ENCODE measurements at places on chromosomes 11 and 22.

DNA sequence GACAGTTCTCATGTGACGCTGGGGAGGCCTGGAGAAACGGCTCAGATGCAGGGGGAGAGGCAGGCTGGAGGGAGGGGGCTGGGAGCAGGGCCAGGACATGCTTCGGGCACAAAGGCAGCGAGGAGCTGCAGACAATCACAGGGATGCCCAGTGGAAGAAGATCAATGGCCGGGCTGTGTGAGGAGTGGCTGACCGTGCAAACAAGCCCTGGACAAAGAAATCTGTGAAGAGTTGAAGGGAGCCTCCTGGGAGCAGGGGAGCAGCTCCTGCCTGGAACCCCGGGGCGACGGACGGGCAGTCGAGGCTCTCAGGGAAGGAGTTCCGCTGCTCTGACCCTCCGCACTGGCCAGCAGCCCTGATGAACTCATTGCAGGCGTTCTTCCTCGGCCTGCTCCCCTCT, 126.7 kb upstream of the B3GAT1 start:
- DNase-seq: no peak

DNA sequence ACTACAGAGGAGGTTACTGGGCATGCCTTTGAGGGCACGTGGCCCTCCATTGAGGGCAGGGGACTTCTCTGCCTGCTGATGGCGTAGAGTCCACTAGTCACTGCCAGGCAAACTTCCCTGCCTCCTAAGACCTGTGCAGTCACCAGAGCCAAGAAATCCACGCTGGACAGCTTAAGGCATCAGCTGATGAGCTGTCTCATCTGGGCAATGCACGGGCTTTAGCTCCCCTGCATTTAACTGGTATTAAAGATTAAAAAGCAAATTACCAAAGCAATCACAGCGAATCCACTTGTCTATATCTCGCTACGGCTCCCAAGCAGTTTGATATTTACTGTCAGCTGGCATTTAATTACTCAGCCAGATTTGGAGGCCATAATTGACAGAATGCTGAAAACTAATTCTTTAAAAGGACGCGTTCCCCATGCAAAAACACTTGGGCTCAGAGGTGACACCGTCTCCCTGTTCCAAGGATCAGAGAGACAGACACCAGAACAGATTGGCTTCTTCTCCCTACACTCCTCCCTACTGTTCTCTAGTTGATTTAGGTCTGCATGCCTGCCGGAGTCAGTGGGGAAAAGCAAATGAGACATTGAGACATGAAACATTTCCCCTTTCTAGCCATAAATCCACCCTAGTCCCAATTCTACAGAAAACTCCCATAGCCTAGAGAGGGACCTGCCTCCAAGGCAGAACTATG, 68.5 kb downstream of the SPATA19 start:
- DNase-seq: no peak

DNA sequence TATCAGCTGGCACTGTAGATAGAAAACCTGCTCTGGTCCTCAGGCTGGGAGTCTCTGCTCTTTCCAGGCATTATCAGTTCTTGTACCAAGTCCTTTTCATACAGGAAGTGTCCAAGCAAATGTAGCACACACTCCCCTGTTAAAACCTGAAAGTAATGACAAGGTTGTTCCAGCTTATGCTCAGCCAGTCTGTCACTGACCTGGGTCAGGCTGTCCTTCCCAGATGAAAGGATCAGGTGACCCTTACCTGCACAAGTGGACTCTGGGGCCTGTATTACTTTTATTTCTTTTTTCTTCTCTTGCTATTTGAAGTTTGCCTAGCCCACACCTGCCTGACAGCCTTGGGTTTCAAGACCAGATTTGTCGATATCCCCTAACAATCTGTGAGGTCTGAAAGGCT, 156.3 kb upstream of the SESN3 start:
- DNase-seq: no peak

GRCh38 chr11:68021167-68021787, 9.2 kb upstream of the NDUFS8 start:
- no peak for DNase-seq

DNA sequence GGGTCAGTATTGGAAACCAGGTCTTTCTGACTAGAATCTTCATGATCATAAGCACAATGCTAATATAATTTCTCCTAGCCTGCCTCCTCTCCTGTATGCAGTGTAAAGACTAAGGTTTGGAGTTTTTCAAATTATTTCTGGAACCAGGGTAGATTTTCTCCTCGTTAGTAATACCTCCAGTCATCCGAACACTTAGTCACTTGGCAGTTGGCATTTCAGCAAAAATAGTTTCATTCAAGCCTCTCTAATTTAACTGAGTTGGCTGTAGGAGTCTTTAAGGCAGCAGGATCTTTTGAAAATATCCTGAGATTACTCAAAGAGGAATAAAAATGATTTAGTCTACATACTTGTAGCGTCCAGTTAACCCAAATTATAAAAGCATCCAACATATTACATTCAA, 6.3 kb downstream of the TYR start:
- no peak for DNase-seq

DNA sequence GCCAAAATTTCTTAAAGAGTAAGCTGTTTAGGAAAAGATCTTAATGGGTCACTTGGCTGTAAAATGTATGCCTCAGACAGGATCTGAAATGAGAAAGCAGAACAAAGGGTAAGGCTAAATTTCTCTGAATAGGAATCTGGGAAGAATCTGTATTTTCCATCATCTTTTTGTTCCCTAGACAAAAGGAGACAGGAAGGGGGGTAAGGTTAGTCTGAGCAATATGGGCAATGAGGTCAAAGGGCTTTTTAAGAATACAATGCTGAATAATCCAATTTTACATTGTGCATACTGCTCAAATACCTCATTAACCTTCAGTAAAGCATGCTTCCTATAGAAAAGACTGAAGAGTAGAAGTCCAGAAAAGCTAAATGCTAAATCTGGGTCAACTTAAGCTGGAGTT, 34.6 kb downstream of the CLDN25 start:
- no peak for DNase-seq

DNA sequence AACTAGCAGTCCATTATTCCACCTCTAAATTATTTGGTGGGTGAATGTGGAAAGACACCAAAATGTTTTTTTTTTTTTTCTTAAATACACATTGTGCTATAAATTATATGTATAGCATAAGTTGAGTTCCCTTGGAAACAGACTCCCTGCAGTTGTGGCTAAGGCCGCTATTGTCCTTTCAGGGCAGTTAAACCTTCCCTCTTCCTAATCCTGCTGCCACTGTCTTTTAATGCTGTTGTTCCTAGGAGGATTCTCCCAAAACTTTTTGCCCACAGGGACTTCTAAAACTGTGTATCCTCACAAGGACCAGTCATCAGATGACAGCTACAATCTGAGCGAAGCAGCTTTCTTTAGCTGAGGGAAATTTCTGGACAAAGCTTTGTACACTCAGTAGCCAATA, 478.9 kb upstream of the CHORDC1 start:
- DNase-seq: no peak

DNA sequence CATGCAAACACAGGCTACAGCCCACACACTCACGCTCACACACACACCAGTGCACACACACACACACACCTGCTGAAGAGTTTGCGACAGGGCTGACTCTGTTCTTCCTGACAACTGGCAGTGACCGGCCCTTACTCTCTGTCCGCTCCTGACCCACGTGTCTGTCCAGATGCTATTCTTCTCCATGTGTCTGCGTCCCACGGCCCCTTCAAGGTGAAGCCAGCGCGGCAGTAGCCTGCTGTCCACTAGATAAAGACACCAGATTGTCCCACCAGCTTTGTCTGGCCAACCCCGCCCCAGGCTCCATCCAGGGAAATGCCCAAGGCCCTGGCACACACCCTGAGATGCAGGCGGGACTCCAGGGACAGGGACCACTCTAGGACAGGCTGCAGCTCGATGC, 713.9 kb downstream of the BRD1 start:
- DNase-seq: no peak

GRCh38 chr11:100808904-100809491, 121.9 kb downstream of the ARHGAP42 start:
- DNase-seq: no peak

GRCh38 chr11:24593332-24593731, 96.5 kb downstream of the LUZP2 start:
- no peak for DNase-seq

Measured in BE2C (cell line).